NCI-H1105 treated with DMSO at 0.1 percent for 48 hours (cell line): ENCODE measurements at places on chromosomes 3 and 15.

- no peak for DNase-seq
Measured at GRCh38 chr3:175246766-175247165, 387.6 kb downstream of the NAALADL2 start.

DNA sequence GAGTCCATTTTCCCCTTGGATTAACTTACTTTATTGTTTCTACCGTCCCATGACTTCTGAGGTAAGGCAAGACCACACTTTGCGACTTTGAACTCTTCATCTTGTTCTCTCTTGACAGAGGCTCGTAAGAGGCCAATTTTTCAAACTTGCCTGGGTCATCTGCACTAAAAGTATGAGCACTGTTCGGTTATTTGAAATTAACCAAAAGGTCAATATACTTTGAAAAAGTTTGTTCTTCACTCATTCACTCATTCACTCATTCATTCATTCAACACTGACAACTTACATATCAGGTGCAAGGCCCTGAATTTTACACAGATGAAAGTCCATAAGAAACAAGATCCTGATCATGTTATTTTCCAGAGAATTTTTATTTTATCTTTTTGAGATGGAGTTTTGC, 57.9 kb downstream of the ATP1B3 start:
- no peak for DNase-seq

- peak; percentile 72 for DNase-seq
Measured at GRCh38 chr3:196518966-196519717, 4.0 kb upstream of the SMCO1 start.

DNA sequence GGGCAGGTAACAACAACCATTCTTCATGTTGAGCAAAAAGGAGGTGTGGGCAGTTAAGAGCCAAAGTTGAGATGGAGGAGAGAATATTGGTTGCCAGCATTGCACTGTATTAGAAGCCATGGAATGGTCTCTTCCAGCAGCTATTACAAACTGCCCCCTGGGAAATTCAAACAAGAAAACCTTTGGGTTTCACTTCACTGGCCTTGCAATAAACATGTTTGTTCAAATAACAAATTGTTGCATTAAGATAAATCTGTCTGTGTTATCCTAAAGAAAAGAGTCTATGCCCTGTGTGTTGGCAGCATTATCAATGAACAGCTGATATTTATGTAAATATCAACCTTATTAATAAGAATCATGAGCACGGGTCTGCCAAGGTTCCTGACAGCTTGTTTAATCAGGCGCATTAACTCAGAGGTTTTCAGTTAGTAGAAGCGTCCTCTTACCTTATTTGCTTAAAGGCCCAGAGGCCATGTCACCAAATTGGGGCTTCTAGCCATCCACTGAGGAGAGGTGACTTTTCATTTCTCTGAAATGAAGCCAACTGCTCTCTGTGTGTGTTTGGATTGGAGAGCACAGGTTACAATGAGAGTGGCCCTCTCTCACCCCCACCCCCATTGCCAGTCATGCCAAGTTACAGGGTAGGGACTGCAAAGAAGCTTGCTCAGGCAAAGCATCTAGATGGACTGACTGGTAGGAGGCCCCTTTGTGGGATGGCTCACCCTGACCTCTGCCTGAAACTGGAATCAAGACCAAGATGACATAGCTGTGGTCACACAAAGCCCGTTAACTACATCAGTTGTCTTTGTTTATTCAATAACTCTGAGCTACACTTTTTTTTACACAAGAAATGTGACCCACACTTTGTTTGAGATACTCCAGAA, 10.5 kb downstream of the FILIP1L start:
- DNase-seq, result peak; percentile 33

DNA sequence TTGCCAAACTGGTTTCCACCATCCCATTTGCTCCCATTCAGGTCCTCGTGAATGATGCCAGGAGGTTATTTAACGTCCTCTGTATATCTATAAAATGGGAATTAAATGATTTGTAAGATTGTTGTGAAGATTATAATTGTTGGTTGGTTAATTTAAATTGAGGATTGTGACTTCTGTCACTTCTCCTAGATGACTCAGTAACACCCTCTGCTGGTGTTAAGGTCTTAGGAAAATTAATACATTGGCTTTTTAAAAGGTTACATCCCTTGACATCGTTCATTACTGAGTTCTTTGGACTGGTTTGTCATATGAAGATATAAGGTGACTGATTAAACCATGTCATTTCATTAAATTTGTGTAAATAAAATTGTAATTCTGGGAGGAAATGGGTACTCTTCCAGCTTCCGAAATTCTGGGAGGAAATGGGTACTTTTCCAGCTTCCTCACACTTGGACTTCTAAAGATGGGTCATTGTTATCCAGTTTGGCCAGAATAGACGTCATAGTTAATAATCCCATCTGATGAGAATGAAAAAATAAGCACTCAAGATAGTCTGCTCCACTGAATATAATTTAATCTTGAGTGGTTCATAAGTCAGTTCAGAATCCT, 33.3 kb upstream of the PAQR5 start:
- peak; percentile 65 for DNase-seq
